ENCODE measurements at places on chromosomes 7 and 10. TPM values are rescaled to one million over a fixed set of nuclear protein-coding genes. Genes with fewer than 3 reads are reported as not detected.

DNA sequence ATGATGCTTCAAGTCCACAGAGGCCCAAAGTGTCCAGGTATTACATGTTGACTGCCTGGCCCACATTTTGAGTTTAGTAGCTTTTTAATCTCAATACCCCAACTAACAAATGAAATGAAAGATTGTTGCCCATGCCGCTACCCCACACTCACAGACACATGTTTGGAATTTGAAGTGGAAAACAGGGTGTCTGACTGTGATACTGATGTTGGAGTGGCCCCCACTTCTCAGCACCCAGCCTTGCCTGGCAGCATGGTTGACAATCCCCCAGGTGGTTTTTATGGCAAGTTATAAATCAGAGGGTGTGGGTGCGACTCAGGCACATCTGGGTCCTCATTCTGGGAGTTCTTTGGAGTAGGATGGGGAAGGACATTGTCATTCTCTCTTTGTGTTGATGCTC, 314.7 kb upstream of the ZNF32 start:
- DNase-seq, result no peak

DNA sequence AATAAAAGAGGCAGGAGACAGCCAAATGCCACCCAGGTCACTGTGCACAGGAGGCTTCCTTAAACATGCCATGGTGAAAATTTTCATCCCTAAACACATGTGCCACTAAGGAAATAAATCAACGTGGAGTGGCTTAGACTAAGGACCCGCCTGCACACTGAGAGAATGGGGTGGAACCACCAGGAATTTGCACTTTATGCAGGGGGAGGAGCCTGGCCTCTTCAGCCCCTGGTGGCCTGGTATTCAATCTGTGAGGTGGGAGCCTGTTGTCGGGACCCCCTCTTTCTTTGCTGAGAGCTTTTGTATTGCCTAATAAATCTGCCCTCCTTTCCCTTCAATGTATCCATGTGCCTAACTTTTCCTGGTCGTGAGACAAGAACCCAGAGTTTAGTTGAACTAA, 204.6 kb upstream of the NRP1 start:
- DNase-seq, result no peak

DNA sequence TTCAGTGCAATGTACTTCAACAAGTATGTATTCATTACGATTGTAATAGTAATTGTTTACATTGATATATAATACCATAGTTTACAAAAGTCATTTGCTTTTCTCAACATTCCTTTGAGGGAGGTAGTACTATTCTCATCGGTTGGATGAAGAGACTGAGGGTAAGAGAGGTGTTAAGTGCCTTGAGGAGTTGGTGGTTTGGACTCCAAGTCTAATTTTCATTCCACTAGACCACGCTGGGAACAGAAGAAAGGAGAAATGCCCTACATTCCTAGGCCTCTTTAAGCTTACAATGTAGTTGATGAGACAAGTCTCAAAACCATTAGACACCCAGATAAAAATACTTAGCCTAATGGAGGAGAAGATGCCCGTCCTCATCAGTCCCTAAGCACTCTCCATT, 28.6 kb downstream of the CDK1 start:
- DNase-seq, result no peak

DNA sequence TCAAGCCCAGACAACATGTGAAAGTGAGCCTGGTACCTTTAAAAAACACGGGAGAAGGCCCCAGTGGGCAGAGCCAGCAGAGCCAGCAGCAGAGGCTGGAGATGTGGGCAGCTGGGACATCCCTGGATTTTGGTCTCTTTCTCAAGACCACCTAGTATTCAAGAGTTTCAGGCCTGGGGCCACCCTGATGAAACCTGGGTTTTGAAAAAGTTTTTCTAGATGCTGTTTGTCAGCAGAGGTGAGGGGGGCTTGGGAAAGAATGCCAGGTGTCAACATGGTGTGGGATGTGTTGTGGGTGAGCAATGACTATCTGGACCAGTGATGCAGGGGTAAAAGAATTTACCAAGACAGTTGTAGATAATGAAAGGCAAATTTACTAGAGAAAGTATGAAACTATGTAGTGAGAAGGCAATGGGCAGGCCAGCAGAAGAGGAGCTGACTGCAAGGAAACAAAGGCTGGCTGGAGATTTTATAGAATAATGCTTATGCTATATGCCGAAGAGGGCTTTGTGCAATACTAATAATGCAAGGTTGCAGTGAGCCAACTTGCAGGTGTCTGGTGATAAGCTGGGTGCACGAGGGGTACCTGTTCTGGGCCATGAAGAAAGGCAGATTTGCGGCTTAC, 28.1 kb upstream of the PLEKHA1 start:
- DNase-seq, result no peak

DNA sequence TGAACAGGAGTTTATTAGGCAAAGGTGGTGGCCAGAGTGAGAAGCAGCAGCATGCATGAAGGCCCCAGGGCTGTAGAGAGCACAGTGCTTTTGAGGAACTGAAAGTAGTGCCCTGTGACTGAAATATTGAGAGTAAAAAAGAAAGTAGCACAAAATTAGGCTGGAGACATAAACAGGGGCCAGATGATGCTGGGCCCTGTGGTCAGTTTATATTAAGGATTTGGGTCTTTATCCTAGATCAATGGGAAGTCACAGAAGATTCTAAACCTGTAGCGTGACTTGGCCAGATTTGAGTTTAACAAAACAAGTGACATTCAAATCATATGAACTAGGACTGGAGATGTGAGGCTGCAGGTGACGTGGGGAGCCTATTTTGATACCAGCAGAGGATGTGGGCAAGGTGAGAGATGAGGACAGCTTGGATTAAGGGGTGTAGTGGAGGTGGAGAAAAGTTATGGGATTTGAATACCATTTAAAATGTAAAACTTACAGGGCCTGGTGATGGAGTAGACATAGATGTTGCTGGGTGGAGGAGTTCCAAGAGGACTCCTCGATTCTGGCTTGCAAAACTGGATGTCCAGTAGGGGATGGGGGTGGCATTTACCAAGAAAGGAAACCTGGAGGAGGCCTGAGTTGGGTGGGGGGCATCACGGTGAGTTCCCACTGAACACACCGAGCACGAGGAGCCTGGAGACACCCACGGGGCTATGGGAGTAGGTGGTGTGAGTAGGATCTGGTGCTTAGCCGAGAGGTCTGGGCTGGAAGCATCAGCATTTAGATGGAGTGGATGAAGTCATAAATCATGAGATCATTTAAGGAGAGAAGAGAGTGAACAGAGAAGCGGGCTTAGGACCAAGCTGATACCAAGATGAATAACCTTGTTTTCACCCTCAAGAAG, 52.8 kb downstream of the HHEX start:
- DNase-seq, result no peak

DNA sequence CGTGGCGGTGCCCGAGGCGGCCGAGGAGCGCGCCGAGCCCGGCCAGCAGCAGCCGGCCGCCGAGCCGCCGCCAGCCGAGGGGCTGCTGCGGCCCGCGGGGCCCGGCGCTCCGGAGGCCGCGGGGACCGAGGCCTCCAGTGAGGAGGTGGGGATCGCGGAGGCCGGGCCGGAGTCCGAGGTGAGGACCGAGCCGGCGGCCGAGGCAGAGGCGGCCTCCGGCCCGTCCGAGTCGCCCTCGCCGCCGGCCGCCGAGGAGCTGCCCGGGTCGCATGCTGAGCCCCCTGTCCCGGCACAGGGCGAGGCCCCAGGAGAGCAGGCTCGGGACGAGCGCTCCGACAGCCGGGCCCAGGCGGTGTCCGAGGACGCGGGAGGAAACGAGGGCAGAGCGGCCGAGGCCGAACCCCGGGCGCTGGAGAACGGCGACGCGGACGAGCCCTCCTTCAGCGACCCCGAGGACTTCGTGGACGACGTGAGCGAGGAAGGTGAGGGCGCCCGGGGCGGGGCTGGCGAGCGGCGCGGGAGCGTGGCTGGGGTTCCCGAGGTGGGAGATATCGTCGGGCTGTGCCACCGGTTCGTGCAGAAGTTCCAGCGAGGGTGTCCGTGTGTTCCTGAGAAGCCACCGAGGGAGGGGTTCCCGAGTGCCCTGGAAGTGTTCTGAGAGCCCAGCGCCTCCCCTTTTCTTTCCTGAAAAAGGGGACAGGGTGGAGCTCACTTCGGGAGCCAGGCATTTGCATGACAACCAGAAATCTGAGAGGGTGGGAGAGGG, 495 bp downstream of the EIF3B start:
- no peak for DNase-seq

GRCh38 chr7:72219500-72219899, 192.6 kb downstream of the CALN1 start:
- no peak for DNase-seq

DNA sequence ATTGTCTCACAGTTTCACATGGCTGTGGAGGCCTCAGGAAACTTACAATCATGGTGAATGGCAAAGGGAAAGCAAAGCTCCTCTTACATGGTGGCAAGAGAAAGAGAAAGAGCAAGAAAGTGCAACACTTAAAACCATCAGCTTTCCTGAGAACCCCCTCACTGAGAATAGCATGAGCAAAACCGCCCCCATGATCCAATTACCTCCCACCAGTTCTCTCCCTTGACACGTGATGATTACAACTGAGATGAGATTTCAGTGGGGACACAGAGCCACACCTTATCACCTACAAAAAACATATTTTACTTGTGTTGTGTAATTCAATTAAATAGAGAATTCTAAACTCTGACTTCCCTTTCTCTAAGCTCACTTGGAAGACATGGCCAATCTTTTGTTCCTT, 80.2 kb downstream of the SEMA3C start:
- no peak for DNase-seq

DNA sequence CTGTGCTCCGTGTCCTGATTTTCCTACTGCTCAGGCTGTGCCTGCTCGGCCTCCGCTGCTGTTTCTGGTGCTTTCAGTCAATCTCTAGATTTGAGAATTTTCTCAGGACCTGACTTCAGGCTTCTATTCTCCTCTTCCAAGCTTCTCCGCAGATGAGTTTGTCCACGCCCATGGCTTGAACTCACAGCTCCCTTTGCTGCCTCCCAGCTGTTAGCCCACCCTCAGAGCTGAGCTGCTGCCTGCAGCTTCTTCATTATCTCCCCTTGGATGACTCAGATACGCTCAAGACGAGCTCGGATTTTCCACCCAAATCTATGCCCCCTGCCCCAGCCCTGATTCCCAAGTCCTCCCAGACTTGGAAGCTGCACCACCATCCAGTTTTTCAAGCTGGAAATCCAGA, 104.7 kb downstream of the FGFR2 start:
- DNase-seq, result no peak

GRCh38 chr10:132560241-132560731, 22.7 kb downstream of the INPP5A start:
- no peak for DNase-seq

- no peak for DNase-seq
Measured at GRCh38 chr10:22611425-22612115, 102.8 kb downstream of the PIP4K2A start.

GRCh38 chr10:36114141-36114540, 472.0 kb upstream of the FZD8 start:
- no peak for DNase-seq

The AKR1C1 gene
- 114 TPM for polyA plus RNA-seq

The HABP2 gene
- polyA plus RNA-seq, result not detected

The SCART1 gene
- polyA plus RNA-seq, result 0.96 TPM

The LIPK gene
- not detected for polyA plus RNA-seq

All from AG04450 (cell line).